ENCODE measurements at places on chromosomes 3 and 15. TPM values are rescaled to one million over a fixed set of nuclear protein-coding genes. Genes with fewer than 3 reads are reported as not detected.

Gene ITGB5
- 842 TPM for total RNA-seq

Gene RTP4
- 0.59 TPM for total RNA-seq

Gene C2CD4A
- 1.4 TPM for total RNA-seq

Gene MED12L
- 1.0 TPM for total RNA-seq

Gene FES
- total RNA-seq = 17.4 TPM

Gene MIX23
- 27.2 TPM for total RNA-seq

Gene CLRN1
- total RNA-seq = not detected

Gene EPHB3
- 6.9 TPM for total RNA-seq

Gene ST8SIA2
- total RNA-seq = not detected

Gene FEZF2
- not detected for total RNA-seq

Gene CD86
- not detected for total RNA-seq

Gene ATP2B2
- not detected for total RNA-seq

Gene GOLGA6L4
- total RNA-seq = 1.1 TPM

Gene ALDH1L1
- total RNA-seq = 0.96 TPM

Gene CEP19
- total RNA-seq = 2.6 TPM

Gene SNTN
- total RNA-seq = not detected

Gene PTH1R
- total RNA-seq = 0.20 TPM

Gene MLF1
- total RNA-seq = 9.6 TPM

Gene NTRK3
- 1.5 TPM for total RNA-seq

Gene ISL2
- total RNA-seq = not detected

Gene LDHAL6B
- not detected for total RNA-seq

Gene EPHA3
- 6.7 TPM for total RNA-seq

Gene JAGN1
- total RNA-seq = 23.5 TPM

Gene MUC13
- total RNA-seq = under 0.01 TPM

Gene GRK7
- not detected for total RNA-seq

Gene SEMA3B
- 25.6 TPM for total RNA-seq

Gene SHC4
- total RNA-seq = 3.9 TPM

Gene CCPG1
- 236 TPM for total RNA-seq

Gene PRR20G
- not detected for total RNA-seq
